ENCODE measurements at places on chromosomes 6 and 20.

DNA sequence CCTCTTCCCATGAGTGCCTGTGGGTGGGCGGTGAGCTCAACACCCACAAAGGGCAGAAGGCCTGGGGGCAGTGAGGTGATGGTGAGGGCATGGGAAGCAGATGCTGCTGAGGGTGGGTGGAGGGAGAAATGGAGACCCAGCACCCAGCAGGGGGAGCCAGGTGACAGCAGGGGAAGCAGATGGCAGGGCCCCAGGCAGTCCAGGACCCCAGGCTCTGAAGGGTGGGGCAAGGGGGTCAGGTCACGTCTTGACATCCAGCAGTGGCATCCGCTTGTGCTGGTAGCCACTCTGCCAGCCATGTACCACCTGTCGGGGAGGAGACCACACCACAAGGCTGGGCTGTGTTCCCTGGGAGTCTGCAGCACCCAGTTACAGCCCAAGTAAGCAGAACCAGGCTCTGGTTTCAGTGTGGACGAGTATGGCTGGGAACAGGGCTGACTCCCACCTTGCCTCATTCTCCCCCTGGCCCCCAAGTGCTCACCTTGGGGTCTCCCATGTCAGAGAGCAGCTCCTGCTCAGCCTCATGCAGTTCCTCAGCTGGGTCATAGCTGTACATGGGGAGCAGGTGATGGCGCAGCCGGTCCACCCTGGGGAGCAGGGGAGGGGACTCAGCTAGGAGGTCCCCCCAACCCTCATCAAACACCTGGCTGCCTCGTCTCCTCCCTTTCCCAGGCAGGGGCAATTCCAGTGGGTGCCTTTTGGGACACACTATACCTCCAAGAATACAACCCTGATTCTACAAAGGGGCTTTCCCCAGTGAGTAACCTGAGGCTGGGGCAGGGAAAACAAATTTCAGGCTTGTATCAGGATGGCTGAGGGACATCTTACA lies 2.0 kb downstream of the SMIM29 start:
- DNase-seq = no peak

GRCh38 chr6:151757506-151757955 lies 50.0 kb upstream of the ESR1 start:
- no peak for DNase-seq

DNA sequence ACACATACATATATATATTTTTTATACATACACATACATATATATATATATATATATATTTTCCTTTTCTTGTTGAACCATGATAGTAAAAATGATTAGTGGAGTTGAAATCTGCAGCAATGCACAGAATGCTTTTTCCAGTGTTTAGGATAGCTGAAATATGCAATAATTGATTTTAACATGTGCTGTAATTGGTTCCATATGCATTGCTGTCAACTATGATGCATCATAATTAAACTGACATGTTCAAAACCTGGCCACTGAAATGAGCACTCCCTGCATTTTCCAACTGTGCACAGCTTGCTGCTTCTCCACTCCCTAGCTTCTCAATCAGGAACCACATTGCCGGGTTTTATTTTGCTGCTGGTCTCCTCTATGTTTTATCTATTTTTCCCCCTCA lies 358.3 kb downstream of the PAX1 start:
- DNase-seq = no peak

GRCh38 chr6:17178326-17178725 lies 76.5 kb downstream of the STMND1 start:
- DNase-seq = no peak

DNA sequence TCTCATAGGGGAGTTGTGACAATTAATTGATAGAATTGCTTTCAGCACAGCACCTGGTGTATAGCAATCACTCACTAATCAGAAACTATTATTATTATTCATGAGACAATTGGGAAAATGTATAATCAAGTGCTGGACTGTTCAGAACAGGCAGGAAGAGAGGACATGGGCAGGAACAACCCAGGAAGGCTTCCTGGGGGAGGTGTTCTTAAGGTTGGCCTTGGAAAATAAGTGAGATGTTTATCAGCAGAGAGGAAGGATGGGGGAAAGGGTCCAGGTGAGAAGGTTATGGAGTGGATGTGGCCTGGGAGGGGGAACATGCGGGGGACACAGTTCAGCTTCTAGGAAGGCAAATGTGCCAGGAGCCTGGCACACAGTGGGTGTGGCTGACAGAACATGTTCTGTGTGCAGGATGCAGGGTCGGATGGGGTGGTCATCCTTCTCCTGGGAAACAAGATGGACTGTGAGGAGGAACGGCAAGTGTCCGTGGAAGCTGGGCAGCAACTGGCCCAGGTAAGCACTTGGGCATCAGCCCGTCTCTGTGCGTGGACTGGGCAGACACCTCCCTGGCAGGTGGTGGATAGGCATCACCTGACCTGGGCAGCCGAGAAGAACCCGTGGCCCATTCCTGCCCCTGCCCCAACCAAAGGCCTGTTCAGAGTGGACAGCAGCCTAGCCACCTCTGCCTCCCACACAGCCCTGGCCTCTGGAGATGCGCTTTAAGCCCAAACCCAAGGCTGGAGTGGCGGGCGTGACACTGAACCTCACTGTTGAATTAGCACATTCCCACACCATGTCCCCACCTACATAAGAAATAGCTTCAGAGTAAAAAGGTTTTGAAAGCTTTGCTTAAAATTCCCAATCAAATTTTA lies 30.9 kb downstream of the RAB44 start:
- no peak for DNase-seq

DNA sequence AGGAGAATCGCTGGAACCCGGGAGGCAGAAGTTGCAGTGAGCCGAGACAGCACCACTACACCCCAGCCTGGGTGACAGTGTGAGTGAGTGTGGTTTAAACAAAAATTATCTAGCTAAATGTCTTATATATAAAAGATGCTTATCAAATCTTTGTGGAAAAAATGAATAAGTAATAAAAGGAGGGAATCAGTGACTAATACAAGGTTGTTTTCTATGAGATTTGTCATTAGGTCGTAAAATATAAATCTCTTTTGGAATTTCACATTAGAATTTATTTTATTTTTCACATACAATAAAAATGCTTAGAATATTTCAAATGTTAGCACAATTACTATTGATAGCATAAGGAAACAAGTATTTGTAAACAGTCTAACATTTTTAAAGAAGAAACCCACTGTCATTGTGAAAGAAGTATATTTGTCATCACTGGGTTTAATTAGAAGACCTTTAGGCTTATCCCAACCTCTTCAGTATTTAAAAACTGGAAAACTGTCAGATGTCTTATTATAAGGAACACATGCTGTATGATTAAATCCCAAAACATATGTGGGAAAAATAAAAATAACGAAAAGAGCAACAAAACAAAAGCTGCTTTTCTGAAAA lies 47.1 kb downstream of the ASCC3 start:
- DNase-seq = no peak

- DNase-seq = no peak
Measured at GRCh38 chr6:121647905-121648304, 212.5 kb downstream of the GJA1 start.

DNA sequence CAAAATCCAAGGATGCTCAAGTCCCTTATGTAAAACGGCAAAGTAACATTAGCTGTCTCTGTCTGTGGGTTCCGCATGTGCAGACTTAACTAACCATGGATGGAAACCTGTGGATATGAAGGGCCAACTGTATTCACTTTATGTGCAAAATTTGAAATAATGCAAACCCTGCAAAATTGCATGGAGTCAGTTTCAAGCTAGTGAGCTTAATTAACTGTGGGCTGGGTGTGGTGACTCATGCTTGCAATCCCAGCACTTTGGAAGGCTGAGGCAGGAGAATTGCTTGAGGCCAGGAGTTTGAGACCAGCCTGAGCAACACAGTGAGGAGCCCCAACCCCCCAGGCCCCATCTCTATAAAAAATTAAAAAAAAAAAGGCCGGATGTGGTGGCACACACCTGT lies 81.4 kb downstream of the ANKS1A start:
- no peak for DNase-seq

DNA sequence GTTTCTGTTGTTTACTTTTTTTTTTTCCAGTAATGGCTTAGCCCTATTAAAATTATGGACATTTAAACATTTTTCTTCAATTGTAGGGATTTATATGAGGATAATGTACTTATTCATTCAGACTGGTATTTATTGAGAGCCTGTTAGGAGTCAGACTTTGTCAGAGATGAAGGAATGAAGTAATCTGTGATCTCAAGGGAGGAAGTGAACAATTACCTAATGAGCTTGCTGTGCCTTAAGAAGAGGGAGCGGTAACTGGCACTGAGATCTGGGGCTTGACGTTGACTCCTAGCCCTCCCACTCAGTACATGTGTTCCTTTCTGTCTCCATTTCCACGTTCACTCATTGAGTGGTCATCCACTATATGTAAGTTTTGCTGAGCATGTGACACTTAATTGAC lies 12.6 kb downstream of the AFDN start:
- DNase-seq = no peak

GRCh38 chr6:35080821-35081425 lies 60.2 kb downstream of the TCP11 start:
- DNase-seq = no peak

DNA sequence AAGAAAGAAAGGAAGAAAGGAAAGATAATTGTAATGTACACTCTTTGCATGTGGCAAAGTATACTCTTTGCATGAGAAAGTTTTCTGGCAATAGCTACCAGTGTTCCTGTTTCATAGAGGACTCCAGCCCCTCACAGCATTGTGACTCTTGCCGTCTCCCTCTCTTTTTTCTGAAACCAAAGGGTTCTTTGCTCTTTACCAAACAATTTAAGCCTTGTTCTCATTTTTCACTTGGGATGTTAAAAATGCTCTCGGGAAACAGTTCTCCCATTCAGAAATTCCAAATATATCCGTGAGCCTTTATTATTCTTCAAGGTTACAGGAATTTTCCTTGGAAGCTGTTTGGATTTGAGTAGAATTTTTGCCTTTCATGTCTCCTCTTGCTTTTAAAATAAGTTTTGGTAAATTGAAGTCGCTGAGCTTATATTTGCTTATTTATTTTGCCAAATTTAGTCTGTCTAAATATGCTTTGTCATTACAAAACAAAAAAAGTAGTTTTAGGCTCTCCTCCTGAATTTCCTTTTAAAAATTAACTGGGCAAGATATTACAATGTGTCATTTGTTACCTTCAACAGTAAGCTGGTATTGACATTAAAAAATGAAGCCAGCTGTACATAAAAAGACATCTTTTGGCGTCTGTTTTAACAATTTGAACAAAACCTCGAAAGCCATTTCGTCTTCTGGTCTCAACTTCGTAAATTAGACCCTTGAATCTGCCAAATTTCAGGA lies 103.8 kb upstream of the ARMC2 start:
- no peak for DNase-seq

DNA sequence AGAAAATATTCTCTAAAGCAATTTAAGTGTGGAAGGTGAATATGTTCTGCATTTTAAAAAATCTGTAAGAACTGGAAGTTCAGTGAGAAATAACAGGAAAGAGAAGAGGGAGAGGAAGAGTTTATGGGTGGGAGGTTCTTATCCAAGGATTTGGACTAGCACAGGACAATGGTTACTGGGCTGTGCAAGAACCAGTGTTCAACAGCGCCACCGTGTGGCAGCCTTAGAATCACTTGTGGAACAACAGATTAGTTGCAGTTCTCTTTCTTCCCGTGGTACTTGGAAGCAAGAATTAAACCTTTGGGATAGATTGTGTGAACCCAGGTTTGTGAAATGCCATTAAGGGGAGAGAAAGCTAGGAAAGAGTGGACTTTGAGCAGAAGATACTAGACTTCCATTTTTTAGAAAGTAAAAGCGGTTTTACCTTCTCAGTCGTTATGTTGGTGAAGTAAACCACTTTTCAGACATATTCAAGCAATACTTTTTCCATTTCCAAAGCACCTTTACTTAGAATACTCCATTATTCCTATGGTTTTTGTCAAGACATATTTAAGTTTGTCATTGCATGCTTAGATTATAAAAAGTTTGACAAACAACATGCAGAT lies 436.7 kb downstream of the RNF144B start:
- no peak for DNase-seq
